Diencephalon (tissue), 1 donor: ENCODE measurements at places on chromosomes 1 and 21. TPM values are rescaled to one million over a fixed set of nuclear protein-coding genes. Genes with fewer than 3 reads are reported as not detected.

GNAT2 gene
- not detected for total RNA-seq

RYR2 gene
- 27.9 TPM for total RNA-seq

FUCA1 gene
- total RNA-seq = 28.8 TPM

ALX3 gene
- 0.23 TPM for total RNA-seq

LIPI gene
- not detected for total RNA-seq

OR6K3 gene
- not detected for total RNA-seq

GRHL3 gene
- 0.23 TPM for total RNA-seq

HMCN1 gene
- total RNA-seq = 4.4 TPM

PGM1 gene
- 30.7 TPM for total RNA-seq

ZNF697 gene
- 23.8 TPM for total RNA-seq

CLIC6 gene
- total RNA-seq = 2.1 TPM

PDC gene
- total RNA-seq = not detected

LDLRAD1 gene
- total RNA-seq = not detected

FAM72B gene
- 2.8 TPM for total RNA-seq

NUP133 gene
- total RNA-seq = 58.4 TPM

COL9A2 gene
- total RNA-seq = 7.2 TPM

FCRL5 gene
- not detected for total RNA-seq

TNFSF4 gene
- total RNA-seq = 1.2 TPM

UMODL1 gene
- total RNA-seq = not detected

FCRL1 gene
- total RNA-seq = 0.23 TPM

GPR25 gene
- 0.46 TPM for total RNA-seq

BRDT gene
- not detected for total RNA-seq

NEGR1 gene
- 149 TPM for total RNA-seq

A3GALT2 gene
- total RNA-seq = not detected

RAB29 gene
- total RNA-seq = 4.6 TPM

KCNE1 gene
- total RNA-seq = 0.46 TPM

KIF21B gene
- total RNA-seq = 155 TPM

FCRL6 gene
- not detected for total RNA-seq

LEFTY1 gene
- total RNA-seq = 0.69 TPM

ANKRD45 gene
- 20.3 TPM for total RNA-seq
